HFFc6 (cell line): ENCODE measurements at places on chromosomes 5 and 9. TPM values are rescaled to one million over a fixed set of nuclear protein-coding genes. Genes with fewer than 3 reads are reported as not detected.
A peak's percentile ranks its signal among the peaks of the same experiment; 100 is the strongest.

GRCh38 chr5:135826221-135826525 is 8.3 kb upstream of the SLC25A48 start:
- DNase-seq: no peak
- H3K27me3 ChIP-seq: peaks cover 31% of the 10 kb centered on the region
- no peak overlapping the region for H3K4me3 ChIP-seq
- H3K4me1 ChIP-seq: no peaks in the 10 kb centered on the region
- H3K27ac ChIP-seq: no peak overlapping the region
- H3K36me3 ChIP-seq: no peaks in the 10 kb centered on the region

DNA sequence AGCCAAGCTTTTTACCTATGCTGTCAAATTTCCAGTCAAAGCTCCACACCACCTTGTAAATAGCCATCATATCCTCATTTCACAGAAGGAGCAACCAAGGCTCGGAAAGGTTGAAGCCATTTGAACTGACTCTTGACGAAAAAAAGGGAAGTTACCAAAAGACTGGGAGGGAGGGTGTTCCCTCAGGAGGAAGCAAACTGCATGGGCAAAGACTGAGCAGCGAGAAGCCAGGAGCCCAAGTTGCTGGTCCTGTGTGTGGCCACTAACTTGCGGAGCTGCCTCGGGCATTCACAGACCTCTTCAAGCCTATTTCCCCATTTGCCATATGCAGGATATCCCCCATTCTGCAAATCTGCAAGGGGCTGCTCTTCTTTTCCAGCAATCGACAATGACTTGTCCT is 37.4 kb downstream of the TTLL11 start:
- no peak overlapping the region for H3K4me3 ChIP-seq
- no peak for DNase-seq
- H3K27me3 ChIP-seq: no peaks in the 10 kb centered on the region; the same call in 1 of the 2 replicates

GRCh38 chr9:34343605-34344004 is 14.2 kb downstream of the NUDT2 start:
- no peaks in the 10 kb centered on the region for H3K4me1 ChIP-seq
- no peak for DNase-seq
- H3K27me3 ChIP-seq: no peaks in the 10 kb centered on the region; the same call in 1 of the 2 replicates
- no peak overlapping the region for H3K4me3 ChIP-seq
- no peak overlapping the region for H3K27ac ChIP-seq

DNA sequence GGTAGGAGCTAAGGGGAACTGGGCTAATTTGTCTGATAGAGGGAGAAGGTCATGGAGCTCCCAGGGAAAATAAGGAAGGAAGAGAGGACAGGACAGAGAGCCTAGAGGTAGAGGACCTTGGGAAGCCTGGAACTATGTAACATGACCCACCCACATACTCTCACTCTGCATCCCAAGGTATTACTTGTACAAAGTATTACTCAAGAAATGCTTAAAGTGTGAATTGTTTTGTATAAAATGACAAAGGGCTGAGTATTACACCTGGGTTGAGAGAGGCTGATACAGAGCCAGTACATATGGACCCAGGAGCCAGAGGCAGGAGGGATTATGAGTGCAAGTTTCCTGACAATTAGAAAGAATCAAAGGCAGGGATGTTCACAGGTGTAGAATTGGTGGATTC is 80.5 kb upstream of the ANKRD55 start:
- H3K36me3 ChIP-seq: no peaks in the 10 kb centered on the region
- H3K27ac ChIP-seq: no peak overlapping the region
- no peaks in the 10 kb centered on the region; the same call in 1 of the 2 replicates for H3K4me1 ChIP-seq
- H3K4me3 ChIP-seq: no peak overlapping the region
- H3K27me3 ChIP-seq: peaks cover 27% of the 10 kb centered on the region
- no peak for DNase-seq

DNA sequence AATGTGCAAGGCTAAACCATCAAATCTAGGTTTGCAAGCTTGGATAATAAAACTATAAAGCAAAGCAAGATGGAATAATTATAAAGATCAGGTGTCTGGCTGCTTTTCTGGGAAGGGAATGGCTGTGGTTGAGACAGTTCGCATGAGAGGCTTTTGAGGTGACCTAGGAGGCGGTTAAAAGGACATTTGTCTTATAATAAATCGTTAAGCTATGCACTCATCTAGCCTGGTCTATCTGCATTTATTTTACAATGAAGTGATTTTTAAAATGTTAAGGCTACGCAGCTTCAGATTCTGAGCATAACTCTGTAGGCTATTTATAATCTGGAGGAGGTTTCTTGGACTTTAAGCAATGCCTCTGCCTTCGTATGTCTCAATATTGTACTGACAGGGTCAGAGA is 29.4 kb upstream of the MAN2A1 start:
- H3K27me3 ChIP-seq: no peaks in the 10 kb centered on the region; the same call in none of the 2 replicates
- H3K4me1 ChIP-seq: peaks cover 10% of the 10 kb centered on the region
- no peak overlapping the region for H3K4me3 ChIP-seq
- no peak for DNase-seq
- H3K27ac ChIP-seq: no peak overlapping the region

- DNase-seq: no peak
- H3K4me1 ChIP-seq: peaks cover 29% of the 10 kb centered on the region
- no peaks in the 10 kb centered on the region for H3K27me3 ChIP-seq
- H3K27ac ChIP-seq: no peak overlapping the region
- H3K4me3 ChIP-seq: no peak overlapping the region
These were observed 27.7 kb downstream of the ARHGEF37 start for GRCh38 chr5:149608936-149609545.

- H3K36me3 ChIP-seq: no peaks in the 10 kb centered on the region
- no peaks in the 10 kb centered on the region; the same call in 1 of the 2 replicates for H3K27me3 ChIP-seq
- H3K27ac ChIP-seq: no peak overlapping the region
- H3K4me3 ChIP-seq: no peak overlapping the region
- DNase-seq: no peak
These were observed 98.4 kb upstream of the ZNF366 start for GRCh38 chr5:72605632-72606031.

- H3K4me3 ChIP-seq: no peak overlapping the region
- H3K27ac ChIP-seq: no peak overlapping the region
- H3K36me3 ChIP-seq: no peaks in the 10 kb centered on the region
- H3K4me1 ChIP-seq: no peaks in the 10 kb centered on the region
- DNase-seq: no peak
These were observed 88.3 kb downstream of the SFXN1 start for GRCh38 chr5:175566697-175567096.

GRCh38 chr9:126564128-126564527 is 49.6 kb upstream of the LMX1B start:
- peaks cover 5% of the 10 kb centered on the region for H3K4me1 ChIP-seq
- H3K27me3 ChIP-seq: peaks cover 35% of the 10 kb centered on the region
- no peak overlapping the region for H3K27ac ChIP-seq
- no peak overlapping the region for H3K4me3 ChIP-seq

- H3K4me3 ChIP-seq: no peak overlapping the region
- no peaks in the 10 kb centered on the region for H3K4me1 ChIP-seq
- DNase-seq: no peak
- no peak overlapping the region for H3K27ac ChIP-seq
- H3K36me3 ChIP-seq: no peaks in the 10 kb centered on the region
These were observed 172.8 kb downstream of the ERCC6L2 start for GRCh38 chr9:96048104-96048955.

DNA sequence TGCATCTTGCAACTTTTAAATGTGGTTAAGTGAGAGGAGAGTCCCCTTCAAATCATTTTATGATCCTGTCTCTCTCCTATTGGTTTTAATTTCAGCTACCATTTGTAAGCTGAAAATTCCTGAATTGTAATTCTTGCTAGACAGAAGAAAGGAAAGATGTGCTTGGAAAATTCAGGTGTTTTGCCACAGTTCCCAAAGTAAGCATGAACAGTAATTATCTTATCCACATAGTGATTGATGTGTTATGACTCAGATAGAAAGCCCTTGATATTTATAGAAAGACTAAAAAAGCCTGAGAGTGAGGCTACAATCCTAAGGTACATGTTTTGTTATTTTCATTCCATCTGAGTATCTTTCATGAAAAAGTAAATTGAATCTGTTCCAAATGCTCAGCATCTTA is 492.5 kb downstream of the MAT2B start:
- H3K27me3 ChIP-seq: peaks cover under 1% of the 10 kb centered on the region
- no peak overlapping the region for H3K27ac ChIP-seq
- peaks cover 13% of the 10 kb centered on the region; the same call in 1 of the 2 replicates for H3K4me1 ChIP-seq
- H3K36me3 ChIP-seq: no peaks in the 10 kb centered on the region
- no peak for DNase-seq
- no peak overlapping the region for H3K4me3 ChIP-seq

DNA sequence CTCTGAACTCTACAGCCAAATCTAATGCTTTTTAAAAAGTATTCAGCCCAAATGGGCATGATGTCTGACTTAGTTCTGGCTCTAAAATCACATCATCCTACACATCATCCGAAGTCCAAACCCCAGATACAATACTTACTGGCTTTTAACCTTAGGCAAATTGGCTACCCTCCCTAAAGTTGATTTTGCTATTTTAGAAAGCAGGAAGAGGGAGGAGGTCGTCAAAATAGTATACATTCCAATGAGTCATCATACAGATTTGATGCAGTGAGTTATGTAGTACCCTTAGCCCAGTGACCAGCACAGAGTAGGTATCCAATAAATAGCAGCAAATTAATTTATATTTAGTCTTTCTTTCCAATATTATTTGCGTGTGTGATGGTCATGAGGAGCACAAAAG is 582.0 kb upstream of the TUSC1 start:
- H3K27ac ChIP-seq: peak overlapping the region; percentile 66; the same call in 1 of the 2 replicates
- DNase-seq: peak; percentile 11
- peaks cover 77% of the 10 kb centered on the region for H3K4me1 ChIP-seq
- peak overlapping the region; percentile 50; the same call in 1 of the 2 replicates for H3K4me3 ChIP-seq
- H3K36me3 ChIP-seq: no peaks in the 10 kb centered on the region

GRCh38 chr9:88824711-88825110 is 166.6 kb upstream of the S1PR3 start:
- peaks cover 4% of the 10 kb centered on the region; the same call in 1 of the 2 replicates for H3K36me3 ChIP-seq
- no peak for DNase-seq
- peaks cover 18% of the 10 kb centered on the region for H3K4me1 ChIP-seq
- H3K27ac ChIP-seq: no peak overlapping the region
- H3K27me3 ChIP-seq: peaks cover 14% of the 10 kb centered on the region
- H3K4me3 ChIP-seq: no peak overlapping the region

GRCh38 chr5:102998224-102998623 is 121.7 kb downstream of the GIN1 start:
- H3K36me3 ChIP-seq: peaks cover 19% of the 10 kb centered on the region
- H3K27me3 ChIP-seq: no peaks in the 10 kb centered on the region
- peaks cover 9% of the 10 kb centered on the region for H3K4me1 ChIP-seq
- no peak overlapping the region for H3K27ac ChIP-seq

DNA sequence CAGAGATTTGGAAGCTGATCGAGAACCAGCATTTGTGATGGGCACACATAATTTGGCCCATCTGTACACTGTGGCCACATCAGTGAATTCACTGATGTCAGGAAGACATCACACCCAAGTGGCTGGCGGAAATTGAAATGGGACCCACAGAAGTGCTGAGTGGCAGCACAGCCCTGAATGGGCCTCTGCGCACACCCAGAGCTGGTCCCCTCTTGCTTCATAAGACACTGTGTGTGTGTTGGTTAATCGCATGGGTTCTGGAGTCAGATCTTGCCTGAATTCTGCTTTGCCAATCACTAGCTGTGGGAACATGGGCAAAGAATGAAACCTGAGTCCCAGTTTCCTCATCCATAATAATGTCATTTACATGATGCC is 72.2 kb downstream of the PCSK5 start:
- H3K4me3 ChIP-seq: no peak overlapping the region
- DNase-seq: no peak
- no peak overlapping the region for H3K27ac ChIP-seq
- H3K4me1 ChIP-seq: no peaks in the 10 kb centered on the region
- H3K27me3 ChIP-seq: no peaks in the 10 kb centered on the region

DNA sequence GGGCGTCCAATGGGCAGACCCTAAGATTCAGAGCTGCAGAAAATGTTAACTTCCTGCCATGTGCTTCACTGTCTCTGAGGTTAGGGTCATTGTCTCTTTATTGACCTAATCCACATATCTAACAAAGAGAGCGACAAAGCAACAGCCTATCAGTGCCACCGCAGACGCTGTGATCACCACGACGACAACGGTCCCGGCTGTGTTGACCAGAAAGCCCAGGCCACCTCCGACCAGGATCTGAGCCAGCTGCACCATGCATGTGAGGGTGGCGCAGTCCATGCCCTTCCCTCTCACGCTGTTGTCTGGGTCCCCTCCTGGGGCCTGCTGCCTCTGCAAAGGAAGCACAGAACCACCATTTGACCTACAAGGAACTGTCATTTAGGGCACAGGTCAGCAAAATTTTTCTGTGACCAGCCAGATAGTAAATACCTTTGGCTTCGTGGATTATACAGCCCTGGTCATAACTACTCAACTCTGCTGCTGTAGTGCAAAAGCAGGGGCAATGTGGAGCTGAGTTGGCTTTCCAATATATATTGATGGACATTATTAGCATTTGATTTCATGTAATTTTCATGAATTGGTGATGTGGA is 8.5 kb downstream of the RXFP3 start:
- H3K4me1 ChIP-seq: peaks cover 23% of the 10 kb centered on the region
- H3K27me3 ChIP-seq: peaks cover 23% of the 10 kb centered on the region
- H3K27ac ChIP-seq: no peak overlapping the region
- H3K4me3 ChIP-seq: no peak overlapping the region
- no peak for DNase-seq

DNA sequence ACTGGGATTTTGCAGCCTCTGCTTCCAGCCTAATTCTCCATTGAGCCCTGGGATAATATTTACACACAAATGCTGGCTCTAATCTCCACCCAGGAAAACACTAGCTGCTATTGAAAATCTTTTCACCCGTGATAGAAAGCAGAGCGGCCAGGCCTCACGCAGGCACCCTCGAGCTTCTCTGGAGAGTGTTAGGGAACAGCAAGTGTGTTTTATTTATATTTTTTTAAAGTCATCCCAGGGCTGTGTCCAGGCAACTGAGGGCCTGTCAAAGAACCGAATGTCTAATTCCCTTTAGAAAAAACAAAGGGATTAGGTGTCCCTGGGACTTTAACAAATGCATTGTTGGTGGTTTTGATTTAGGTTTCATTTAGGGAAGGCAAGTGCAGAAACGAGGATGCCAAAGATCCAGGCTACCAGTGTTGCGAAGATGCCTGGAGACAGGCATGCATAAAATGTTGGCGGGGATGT is 51.2 kb upstream of the SPRY4 start:
- H3K36me3 ChIP-seq: peaks cover 5% of the 10 kb centered on the region; the same call in 1 of the 2 replicates
- no peaks in the 10 kb centered on the region; the same call in 1 of the 2 replicates for H3K4me1 ChIP-seq
- H3K27ac ChIP-seq: no peak overlapping the region
- DNase-seq: no peak

GRCh38 chr5:17477573-17478265 is 20.3 kb upstream of the TAF11L2 start:
- H3K4me3 ChIP-seq: no peak overlapping the region
- DNase-seq: no peak
- peaks cover 4% of the 10 kb centered on the region; the same call in 1 of the 2 replicates for H3K27me3 ChIP-seq
- no peaks in the 10 kb centered on the region for H3K4me1 ChIP-seq

Gene TBC1D2
- 31.9 and 34.9 TPM in 2 replicates for total RNA-seq

Gene ANKRD34B
- not detected in 3 replicates for total RNA-seq

Gene CORO2A
- 0.84 to 2.5 TPM (median 2.0 TPM) in 3 replicates for total RNA-seq

Gene SMIM32
- total RNA-seq: not detected in 3 replicates

Gene PCDHB7
- 0.38 to 0.75 TPM (median 0.54 TPM) in 3 replicates for total RNA-seq

Gene SLC6A7
- total RNA-seq: not detected in 3 replicates
